Activated T-cell treated with anti-CD3 and anti-CD28 coated beads for 4 hours (primary cell): ENCODE measurements at places on chromosomes 12 and 14.

GRCh38 chr14:22748631-22749068 lies 17.8 kb upstream of the OXA1L start:
- DNase-seq: no peak

DNA sequence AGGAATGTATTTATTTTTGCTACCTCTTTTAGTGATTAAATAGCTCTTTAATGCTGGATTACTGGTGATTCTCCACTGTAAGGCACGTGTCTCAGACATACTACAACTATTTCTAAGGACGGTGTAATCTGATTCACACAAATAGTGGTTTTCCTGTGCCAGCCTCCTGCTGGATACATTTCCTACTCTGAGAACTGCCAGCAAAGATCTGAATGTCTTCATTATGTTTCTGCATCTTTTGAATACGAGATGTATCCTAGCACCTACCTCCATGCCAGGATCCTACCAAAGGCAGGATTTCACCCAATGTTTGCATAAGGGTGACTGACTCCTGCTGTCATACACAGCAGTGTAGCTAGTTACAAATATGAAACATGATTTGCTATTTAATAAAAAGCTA lies 120.6 kb downstream of the PRICKLE1 start:
- DNase-seq: no peak

DNA sequence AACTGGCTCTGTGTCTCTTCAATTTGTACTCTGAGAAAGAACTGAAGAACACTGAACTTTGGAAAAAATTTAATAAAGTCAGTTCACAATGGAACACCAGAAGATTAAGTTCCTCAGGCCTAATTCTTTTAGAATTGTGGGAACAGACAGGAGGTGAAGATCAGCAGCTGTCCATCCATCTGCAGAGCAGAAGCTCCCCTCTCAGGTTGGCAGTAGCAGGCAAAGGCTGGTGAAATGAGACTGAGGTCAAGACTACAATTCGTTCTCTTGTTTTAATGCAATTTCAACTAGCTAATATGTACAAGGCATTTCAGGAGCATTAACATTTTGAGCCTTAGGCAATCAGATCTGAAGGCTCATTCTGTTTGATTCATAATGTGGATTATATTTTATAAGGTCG lies 10.3 kb upstream of the TRHDE start:
- DNase-seq: no peak

GRCh38 chr14:95730126-95730525 lies 16.2 kb upstream of the TCL1A start:
- DNase-seq: no peak

GRCh38 chr12:31567029-31567428 lies 23.9 kb downstream of the DENND5B start:
- DNase-seq: no peak

DNA sequence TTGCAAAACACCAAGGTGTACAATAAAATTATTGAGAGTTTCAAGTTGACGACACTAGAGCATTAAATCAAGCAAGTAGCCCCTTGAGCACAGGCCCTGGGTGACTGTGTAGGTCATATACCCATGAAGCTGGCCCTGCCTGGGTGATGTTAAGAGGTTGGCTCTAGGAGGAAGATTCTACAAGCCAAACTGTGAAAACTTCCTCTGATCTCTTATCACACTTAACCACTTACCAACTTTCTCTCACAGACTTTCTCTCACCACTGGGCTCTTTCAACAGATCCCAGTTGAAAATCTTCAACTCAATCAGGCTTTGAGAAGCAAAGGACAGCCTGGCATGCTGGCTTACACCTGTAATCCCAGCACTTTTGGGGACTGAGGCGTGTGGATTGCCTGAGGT lies 186.9 kb upstream of the BTG1 start:
- DNase-seq: no peak

DNA sequence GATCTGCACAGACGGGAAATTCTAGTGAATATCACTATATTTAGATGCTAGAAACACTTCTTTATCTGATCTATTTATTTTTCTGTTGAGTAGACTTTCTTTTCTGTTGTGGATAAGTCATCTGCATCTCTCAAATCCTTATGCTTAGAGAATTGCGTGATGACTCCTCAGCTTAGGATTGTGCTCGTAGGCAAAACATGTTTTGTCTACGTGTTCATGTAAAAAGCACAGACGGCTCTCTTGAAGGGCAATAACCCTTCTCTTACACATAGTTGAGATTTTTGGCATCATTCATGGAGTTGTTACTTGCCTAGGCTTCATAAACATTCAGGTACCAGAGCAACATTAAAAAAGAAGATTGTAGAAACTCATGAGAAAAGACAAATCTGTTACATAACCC lies 18.6 kb downstream of the PPFIBP1 start:
- DNase-seq: no peak

- no peak for DNase-seq
These were observed 21.7 kb downstream of the STYK1 start for GRCh38 chr12:10652192-10652591.
